Activated CD4-positive, alpha-beta T cell treated with anti-CD3 and anti-CD28 coated beads, Interleukin-2, Interleukin-6, amounts not matched to agents 100 ng/mL and 50 ng/mL, durations not matched to agents 16 hours and 8 hours (primary cell): ENCODE measurements at places on chromosomes 1 and 21.

GRCh38 chr1:206037581-206037980, 13.9 kb upstream of the CTSE start:
- DNase-seq: no peak

- DNase-seq: no peak
Observed at GRCh38 chr1:185574139-185574875, 159.9 kb upstream of the HMCN1 start.

DNA sequence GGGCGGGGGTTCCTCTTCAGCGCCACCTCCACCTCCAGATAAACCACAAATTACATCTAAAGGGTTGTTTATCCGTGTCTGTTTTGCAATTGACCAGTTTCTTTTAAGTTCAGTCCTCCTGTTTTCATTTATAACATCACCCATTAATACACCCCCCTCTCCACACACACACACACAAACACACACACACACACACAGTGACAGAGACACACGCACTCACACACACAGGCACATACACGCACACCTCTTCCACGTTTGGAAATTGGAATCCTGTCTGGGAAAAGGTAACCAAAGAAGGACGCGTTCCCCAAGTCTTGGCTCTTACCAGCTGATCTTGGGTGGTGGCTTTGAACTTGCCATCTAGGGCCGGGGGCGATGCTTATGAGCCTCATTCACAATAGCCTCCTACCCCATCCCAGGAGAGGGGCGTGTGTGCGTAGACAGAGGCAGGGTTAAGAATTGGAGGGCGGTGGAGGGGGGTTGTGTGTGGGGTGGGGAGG, 442 bp upstream of the CSMD2 start:
- DNase-seq: no peak

DNA sequence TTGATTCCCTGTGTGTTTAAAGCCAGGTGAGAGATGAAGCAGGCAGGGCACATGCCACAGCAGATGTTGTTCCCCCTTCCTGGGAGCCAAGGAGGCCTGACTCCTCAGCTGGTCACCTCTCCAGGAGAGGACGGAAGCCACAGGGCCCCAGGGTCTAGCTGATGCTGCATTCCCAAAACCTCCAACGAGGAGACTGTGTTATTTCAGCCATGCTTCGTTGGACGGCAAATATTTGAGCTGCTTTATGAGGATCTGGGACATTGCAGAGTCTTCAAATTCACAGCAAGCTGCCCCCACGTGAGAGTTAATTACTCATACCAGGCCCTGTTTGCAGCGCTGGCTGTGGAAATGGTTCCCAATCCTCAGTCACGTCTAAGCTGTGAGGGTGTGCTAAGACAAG, 85.3 kb downstream of the CDC7 start:
- DNase-seq: no peak

DNA sequence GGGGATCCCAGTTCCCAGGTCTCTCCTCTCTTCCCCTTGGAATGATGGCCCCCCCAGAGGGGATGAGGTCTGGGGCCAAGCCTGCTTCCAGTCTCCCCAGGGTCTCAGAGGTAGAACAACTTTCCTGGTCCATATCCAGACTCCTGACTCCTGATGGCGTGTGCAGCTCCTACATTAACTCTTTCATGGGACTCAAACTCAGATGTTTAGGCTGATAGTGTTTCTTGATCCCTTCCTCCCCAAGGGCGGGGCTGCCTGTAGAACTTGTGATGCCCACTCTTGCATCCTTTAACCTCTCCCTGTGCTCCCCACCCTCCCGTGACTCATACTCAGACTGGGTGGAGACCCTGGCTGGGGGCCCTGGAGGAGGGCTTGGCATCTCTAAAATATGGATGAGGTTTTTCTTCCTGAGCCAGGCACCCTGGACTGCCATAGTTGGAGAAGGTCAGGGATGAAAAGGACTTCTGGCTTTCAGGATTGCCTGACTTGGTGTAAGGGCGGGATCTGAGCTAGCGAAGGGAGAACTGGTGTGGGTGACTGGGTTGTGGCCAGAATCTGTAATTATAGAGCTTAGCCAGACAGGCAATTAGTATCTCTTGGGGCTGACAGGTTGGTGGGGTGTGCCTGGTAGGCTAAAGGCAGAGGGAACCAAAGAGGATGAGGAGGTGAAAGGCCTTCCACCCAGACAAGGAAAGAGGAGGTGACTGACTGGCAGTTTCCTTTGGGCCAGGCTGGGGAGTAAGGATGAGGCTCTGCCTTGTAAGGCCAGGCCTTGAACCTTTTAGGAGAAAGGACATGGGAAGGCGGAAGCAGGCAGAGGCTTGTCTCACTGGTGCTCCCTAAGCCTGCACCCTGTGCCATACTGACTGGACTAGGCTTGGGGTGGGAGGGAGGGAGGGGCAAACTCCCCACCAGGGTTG, 1.5 kb downstream of the ATP8B2 start:
- peak; percentile 28 for DNase-seq

- no peak for DNase-seq
Observed at GRCh38 chr21:18403735-18404450, at the start of gene TMPRSS15. TSS of gene TMPRSS15 (minus strand) at chr21:18403785. CDS start at chr21:18403622, 163 bp downstream.

DNA sequence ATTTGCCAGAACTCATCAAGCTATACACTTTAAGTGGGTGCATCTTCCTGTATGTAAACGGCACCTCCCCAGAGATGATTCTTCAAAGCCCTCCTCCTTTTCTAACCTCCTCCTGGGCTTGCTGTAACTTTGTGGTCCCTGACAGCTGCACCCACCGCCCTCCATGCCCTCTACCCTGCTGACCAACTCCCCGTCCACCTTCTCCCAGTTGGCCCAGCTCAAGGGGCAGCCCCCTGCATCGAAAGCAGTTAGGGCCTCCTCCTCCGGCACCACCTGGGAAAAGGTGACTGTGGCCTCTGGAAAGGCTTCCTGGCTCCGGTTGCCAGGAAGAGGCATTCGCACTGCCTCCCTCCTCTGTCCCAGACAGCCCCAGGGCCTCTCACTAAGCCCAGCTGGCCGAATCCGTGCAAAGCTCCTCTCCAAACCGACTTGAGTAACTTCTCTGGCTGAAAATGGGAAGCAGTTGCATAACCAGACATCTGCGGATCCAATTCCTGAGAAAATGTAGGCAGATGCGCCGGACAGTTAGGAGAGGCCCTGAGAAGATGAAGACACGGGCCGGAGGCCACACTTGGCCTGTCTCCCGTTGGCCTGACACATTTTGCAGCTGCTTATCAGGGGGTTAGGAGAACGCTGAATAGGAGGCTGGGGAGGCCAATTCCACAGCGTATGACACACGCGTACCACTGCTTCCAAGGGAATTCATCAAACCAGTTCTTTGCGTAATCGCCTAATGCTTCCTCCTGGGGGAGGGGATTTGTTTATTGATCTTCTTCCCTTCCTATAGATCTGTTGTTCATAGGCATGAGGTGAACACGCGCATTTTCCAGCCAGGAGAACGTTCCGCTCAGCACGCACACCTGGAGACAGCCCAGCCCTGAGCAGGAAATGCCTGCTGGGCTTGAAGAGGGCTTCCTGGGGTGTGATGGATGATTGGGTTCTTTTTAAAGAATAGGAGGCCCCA, 48.7 kb upstream of the COL6A2 start:
- DNase-seq: no peak

GRCh38 chr1:14946684-14947238, 206.8 kb upstream of the TMEM51 start:
- DNase-seq: no peak

- no peak for DNase-seq
Observed at GRCh38 chr1:155453141-155453540, 109.5 kb downstream of the ASH1L start.

DNA sequence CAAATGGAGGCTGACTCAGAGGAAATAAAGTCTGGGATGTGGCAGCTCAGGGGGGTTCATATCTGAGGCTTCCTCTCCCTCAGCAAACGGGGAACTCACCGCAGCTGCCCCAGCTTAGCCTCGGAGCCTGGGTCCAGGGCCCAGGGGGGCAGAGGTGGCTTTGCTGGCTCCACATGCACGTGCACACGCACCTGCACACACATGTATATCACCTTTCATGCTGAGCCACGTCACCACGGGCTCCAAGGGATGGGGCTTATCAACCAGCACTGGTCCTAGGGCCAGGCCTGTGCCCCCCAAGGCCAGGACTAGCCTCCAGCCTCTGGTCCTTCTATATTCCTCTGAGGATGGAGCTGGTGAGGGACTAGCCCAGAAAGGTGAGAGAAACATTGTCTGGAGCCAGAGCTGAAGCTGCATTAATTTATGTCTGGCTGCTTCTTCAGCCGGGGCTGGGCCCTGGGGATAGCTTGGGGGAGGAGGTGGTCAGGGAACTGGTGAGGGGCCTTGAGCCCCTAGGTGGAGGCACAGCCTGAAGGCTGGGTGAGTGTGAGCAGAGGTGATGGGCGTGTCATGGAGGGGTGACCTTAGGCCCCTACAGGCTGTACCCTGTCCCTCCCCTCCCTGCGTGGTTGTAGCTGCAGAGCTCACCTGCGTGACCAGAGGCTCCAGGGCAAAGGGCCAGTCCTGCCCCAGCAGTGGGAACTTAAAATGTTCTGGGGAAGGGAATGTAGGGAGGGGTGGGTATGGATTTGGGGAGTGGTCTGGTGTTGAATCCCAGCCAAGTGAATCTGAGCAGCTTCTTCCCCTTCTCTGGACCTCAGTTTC, 520.8 kb downstream of the PTPRU start:
- DNase-seq: no peak

GRCh38 chr1:95196017-95196416, 38.0 kb upstream of the RWDD3 start:
- DNase-seq: no peak

DNA sequence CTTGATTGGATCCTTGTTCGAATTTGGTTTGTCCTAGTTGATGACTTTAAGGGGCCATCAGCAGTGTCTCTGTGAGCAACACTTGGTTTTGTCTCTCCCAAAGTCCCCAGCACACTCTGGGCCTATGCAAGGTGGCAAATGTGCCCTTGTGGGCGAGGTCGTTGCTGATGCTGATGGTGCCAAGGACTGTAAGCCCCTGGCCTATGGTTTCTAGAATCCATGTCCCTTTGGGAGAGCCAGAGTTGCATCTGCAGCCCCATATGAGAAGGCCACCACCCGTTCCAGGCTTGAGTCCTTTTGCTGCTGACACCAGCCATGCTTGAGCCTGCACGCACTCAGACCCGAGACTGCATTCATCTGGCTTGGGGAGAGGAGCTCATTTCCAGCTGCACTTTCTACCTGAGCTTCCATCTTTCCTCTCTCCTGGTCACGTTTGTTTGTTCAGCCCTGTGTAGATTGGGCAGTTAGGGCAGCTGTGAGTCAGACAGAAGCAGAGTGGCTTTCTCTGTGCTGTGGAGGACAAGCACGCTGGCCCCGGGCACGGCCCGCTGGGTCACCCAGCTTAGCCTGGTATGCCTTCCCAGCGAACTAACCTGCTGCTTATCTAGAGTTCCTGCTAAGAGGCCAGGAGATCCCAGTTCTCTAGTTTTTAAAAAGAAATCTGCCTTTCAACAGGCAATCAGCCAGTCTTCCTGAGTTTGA, 52.1 kb upstream of the CSF3R start:
- DNase-seq: no peak

DNA sequence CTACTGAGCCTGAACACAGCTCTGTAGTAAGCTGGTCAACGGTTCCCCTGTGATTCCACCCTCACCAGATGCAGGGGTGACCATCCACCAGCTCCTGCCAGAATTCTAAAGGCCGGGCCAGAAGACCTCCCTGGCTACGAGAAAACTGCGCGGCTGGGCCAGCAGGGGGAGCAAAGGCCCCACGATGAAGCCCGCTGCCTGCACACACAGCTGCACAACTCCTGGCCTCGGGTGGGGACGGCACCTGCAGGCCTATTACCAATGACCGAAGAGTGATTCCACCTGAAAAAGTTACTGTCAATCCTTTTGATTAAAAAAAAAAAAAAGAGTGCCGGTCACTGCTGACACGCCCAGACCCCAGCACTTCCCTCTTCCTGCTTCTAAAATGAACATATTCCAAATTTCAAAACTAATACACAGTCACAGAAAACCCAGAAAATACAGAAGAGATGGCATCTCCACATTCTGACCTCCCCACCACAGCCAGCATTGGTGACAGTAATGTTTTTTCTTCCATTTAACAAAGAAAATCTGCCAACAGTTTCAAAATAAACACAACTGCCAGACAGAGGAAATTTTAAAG, 49.8 kb upstream of the RIPK4 start:
- DNase-seq: peak; percentile 64

DNA sequence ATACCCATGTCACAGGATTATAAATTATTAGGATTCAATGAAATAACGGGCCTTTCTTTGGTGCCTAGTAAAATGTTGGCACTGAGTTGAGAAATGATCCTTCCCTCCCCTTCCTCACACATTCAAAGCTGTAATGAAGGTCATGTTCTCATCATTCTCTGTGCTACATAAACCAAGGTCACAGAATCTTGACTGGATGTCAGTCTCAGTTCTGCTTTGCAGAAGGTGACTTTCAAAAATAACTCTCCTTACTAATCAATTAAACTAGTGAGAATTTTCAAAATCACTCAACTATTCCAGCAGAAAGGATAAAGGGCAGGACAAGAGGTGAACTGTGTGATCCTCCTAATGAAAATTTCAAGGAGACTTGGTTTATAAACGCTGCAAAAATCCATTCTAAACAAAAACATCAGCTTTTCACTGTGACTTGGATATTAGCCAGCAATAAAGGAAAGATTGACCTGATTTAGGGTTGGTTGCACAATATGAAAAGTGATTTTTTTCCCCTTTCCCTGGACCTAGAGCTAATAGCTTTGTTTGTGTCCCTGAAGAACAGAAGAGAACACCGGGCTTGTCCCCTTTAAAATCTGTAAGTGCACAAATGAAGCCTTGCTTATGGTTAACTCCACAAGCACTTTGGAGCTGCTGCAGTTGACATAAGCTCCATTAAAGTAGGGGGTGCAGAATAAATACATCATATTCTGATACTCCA, 120.1 kb downstream of the SEC16B start:
- no peak for DNase-seq

DNA sequence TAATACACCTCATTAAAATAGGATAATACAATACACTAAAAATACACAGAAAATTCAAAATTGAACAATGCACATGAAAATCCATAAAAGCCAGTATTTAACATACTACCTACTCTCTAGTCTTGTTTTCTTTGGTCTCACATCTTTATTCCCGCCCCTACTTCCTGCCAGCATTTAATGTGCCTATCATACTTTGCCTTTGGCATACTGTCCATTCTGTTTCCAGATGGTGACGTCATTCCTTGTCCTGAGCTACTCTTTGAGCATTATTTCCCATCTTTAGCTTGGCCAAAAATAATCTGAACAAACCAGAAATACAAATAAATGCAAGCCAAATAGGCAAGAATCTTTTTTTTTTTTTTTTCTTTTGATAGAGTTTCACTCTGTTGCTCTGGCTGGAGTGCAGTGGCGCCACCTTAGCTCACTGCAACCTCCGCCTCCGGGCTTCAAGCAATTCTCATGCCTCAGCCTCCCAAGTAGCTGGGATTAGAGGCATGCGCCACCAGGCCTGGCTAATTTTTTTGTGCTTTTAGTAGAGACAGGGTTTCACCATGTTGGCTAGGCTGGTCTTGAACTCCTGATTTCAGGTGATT, 4.4 kb downstream of the HFM1 start:
- no peak for DNase-seq

GRCh38 chr1:220594356-220594755, 66.4 kb downstream of the MARK1 start:
- DNase-seq: no peak

- no peak for DNase-seq
Observed at GRCh38 chr1:45621501-45621836, 2.4 kb downstream of the CCDC17 start.
